ENCODE measurements at places on chromosomes 2 and 18.

DNA sequence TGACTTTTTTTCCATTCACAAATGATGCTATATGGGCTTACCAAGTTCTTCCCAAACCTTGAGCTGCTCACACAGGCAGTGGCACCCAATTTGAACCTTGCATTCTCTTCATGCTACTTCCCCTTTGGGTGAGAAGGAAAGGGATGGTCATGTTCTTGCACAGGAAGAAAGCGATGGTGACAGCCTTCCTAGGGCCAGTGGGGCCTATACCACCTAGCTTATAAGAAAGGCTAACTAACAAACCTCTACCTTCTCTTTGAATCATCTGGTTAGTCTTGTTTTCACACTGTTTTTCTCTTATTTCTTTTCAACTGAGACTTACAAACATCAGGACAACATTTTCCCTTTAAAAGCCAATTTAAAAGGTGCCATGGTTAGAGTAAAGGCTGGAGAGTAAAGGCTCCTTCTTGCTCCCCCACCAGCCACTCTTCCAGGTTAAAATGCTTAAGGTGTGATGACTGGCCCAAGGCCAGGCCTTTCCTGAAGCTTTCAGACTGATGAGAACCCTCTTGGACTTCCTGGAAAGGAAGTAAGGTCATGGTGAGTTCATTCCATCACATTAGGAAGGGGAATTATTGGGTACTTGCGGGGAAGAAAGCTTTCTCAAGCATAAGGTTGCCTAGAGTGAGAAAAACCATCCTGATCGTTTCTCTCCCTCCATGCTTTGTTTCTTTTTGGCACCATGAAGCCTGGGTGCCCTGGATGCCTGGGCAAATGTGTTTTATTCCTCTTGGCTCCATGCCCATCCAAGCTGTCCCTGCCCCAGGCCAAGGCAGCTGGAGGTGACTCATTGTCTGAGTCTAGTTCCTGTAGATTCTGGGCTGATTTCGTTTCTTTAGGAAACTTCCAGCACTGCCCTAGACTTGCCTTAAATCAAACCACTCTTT, 41.4 kb upstream of the ITGB6 start:
- no peak for DNase-seq

- no peak for DNase-seq
These were observed 185.6 kb upstream of the COPS8 start for GRCh38 chr2:236899950-236900640.

GRCh38 chr2:235864733-235865515, 303.3 kb downstream of the GBX2 start:
- no peak for DNase-seq

GRCh38 chr2:136225950-136226835, 108.2 kb upstream of the CXCR4 start:
- DNase-seq: peak; percentile 53

GRCh38 chr18:961644-962355, 57.1 kb downstream of the ADCYAP1 start:
- no peak for DNase-seq

DNA sequence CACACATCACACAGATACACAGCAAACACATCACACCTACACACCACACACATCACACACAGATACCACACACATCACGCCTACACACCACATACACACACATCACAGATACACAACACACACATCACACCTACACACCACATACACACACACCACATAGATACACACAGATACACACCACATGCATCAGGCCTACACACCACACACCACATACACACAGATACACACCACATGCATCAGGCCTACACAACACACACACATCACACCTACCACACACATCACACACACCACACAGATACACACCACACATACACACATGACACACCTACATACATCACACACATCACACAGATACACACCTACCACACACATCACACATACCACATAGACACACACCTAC, 158.8 kb downstream of the NDUFA10 start:
- no peak for DNase-seq

DNA sequence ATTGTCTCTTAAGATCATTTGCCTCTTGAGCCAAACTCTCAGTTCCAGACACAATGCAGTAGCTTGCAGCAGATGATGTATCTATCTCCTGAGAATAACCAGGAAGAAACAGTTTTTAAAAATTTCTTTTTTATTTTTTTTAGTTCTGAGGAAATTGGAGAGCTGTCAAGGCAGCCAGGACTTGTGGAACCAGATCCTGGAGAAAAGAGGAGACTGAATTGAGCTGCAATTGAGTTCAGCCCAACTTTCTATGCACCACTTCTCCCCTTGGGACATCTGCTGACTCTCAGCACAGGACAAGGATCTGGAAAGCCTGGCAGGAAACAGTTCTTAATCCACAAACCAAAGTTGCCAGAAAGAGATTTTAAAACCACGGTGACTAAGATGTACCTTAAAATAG, 13.5 kb upstream of the CSRNP3 start:
- no peak for DNase-seq

DNA sequence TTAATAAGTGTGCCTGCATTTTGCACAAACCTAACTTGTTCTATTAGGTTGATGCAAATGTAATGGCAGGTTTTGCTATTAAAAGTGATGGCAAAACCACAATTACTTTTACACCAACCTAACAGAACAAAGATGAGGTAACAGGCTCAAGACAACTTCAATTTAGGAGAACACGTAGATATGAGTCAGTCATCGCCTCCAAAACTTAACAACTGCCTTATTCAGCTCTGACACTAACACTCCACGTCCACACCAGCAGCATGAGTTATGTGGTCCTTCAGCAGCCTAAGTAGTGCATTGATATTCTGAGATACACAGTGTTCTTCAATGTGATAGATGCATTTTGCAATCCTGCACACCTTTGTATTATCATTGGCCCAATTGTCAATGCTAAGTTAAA, 1175.1 kb upstream of the ACVR2A start:
- no peak for DNase-seq

DNA sequence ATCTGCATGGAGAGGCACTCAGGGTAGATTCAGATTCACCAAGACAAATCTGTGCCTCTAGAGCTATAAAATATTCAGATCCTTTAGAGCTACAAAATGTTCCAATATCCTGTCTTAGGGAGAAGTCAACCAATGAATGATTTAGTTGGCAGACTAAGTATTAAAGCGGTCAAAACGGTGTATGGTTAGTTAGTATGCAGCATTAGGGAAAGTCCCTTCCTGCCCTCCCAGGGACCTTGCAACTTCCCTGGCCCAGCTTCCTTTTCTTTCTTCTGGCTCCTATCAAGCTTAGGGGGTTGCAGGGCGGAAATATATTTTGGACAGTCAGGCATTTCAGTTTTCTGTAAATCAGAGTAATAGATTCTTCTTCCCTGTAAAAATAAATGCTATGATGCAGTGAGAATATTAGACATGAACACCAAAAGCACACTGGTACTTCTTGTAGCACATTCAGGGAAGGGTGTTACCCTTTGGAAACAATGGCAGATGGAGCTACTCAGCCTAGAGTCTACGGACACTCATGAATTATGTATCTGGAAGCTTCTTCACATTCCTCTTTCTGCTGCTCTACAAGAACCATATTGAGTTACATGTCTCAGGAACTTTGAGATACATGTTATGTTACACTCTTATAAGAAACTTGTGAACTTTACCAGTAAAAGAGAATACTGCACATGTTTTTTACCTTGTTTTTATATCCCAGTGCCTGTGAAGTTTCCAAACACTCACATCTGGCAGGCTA, 45.7 kb downstream of the CCDC93 start:
- DNase-seq: no peak

GRCh38 chr2:35963357-35963756, 392.2 kb upstream of the CRIM1 start:
- DNase-seq: no peak

DNA sequence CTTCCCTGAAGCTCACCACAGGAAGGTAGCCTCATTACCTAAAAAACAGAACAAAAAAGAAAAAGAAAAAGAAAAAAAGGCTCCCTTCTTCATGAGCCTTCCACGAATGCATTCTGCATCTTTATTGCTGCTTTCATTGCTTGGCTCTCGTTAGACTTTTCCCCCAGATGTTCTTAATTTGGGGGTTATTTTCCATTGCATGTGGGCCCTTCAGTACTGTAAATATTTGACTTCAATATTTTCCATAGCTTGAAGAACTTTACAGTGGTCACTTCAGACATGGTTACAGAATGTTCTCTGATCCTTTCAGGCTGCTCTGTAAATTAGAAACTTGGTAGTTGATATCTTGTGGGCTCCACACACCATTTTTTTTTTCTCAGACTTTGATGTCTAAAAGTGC, 65.6 kb upstream of the COPS8 start:
- DNase-seq: no peak

DNA sequence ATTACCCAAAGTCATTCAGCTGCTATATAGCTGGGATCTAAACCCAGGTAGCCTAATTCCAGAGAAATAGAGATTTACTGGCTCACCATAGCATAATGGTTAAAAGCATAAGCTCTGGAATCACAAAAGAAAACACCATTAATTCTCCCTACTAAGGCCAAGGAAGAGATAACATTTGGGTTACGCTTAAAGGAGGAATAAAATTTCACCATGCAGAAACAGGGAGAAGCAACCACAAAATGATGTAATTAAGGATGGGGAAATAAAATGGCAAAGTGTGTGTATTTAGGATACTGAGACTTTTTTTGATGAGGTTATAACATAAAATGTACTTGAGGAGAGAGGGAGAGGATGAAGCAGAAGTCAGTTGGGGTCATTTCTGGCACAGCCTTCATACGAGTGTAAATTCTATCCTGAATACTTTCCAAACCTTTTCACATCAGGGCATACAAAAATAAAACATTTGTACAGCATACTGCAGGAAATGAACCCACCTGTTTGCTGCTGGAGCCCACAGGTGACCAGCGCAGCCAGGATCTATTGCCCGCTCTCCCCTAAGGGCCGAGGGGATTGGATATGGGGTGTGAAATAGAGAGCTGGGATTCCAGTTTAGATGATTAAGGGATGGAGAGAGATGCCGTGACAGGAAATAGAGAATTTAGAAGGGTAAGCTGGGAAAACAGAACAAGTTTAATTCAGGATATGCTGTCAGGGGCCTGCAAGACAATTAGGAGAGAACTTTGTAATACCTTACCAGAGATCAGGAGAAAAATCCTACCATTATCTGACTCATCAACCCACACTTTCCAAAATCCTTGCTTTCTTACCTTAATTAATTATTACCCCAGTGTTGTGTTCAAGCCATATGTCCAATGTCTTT, 43.8 kb upstream of the SERTAD2 start:
- no peak for DNase-seq

DNA sequence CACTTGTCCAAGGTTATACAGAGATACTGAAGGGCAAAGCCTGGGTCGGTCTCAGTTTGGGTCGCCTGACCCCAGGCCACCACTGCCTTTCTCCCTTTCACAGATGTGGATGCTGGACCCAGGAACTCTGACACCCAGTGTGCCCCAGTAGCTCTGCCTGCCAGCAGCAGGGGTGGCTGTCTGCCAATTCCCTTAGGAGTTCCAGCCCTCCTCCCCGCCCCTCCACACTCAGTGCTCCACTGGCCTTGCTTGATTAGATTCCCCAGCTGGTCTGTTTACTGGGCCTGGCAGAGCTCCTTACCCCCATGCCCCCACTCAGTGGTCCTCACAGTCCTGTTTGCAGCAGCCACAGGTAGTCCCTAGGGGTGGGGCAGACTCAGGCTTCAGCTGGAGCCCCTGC, 75.5 kb downstream of the NPAS2 start:
- DNase-seq: no peak

DNA sequence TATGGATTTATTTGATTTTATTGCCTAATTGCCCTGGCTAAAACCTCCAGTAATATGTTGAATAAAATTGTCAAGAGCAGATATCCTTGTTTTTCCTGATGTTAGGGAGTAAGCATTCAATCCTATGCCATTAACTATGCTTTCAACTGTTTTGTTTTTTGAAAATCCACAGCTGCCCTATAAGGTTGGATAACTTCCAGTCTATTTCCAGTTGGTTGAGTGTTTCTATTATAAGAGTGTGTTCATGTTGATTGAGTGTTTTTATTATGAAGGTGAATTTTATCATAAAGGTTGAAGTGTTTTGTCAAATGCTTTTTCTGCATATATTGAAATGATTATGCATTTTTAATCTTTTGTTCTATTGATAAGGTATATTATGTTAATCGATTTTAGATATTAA, 149.9 kb upstream of the SCN7A start:
- no peak for DNase-seq

DNA sequence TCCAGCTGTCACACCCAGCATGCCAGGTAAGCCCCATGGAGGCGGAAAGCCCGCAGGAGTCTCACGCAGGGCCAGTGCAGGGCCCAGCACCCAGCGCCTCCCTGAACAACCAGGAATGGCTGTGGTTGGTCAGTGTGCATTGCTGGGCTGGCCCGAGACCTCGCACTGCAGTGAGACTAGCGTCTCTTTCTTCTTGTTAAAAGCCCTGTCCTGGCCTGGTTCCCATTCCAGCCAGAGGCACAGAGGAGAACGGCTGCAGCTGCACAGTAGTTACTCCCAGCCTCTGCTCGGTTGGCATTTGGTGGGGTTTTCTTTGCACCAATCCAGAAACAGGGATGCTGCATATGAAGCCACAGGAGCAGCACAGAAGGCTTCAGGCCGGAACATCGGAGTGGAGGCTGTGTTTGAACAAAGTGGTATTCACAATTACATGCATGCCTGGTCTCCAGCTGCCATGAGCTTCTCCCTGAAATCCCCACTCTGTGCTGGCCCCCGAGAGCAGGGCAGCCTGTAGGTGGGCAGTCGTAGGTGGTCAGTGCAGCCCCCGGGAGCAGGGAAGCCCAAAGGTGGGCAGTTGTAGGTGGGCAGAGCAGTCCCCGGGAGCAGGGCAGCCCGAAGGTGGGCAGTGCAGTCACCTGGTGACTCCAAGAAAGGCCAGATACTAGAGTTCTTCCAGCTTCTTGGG, 163.7 kb upstream of the PXDN start:
- DNase-seq: no peak

GRCh38 chr2:37812941-37813730, 112.0 kb upstream of the RMDN2 start:
- no peak for DNase-seq

DNA sequence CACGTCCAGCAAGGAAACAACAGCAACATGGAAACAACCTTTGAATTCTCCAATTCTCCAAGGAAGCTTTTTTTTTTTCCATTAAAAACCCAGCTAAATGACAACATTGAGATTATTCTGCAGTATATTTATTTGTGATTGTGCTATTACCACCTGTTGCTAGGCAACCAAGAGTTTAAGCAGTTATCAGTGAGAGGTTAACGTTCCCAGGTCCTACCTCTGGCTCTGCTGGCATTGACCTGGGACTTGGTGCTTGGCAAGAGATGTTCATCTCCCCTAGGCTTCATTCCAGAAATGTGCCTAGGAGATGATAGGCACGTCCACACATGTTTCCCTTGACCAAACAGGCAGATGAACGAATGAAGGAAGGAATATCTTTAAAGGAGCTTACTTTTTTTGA, 157.0 kb downstream of the TDRD15 start:
- no peak for DNase-seq

GRCh38 chr18:48676756-48677368, 138.0 kb downstream of the CTIF start:
- DNase-seq: peak; percentile 45

DNA sequence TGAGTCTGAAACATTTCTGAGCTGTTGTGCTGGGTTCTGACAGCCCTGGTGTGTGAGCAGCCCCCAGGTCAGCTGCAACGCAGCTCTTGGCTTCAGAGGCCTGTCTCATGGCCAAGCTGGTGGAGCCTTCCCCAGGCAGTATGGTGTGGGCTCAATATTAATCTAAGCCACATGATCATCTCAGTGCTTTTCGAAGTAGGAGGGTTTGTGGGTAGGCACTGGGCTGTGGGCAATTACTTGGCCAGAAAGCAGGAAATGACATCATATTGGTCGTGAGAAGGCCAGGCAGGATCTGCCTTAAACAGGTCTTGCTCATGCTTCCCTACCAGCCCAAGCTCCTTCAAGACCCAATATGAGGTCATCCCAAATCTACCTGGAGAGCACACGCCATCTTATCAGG, 26.9 kb downstream of the LOXHD1 start:
- DNase-seq: no peak
